Uterus (tissue), 4 donors: ENCODE measurements at places on chromosomes 4 and X. TPM values are rescaled to one million over a fixed set of nuclear protein-coding genes. Genes with fewer than 3 reads are reported as not detected.
A peak's percentile ranks its signal among the peaks of the same experiment; 100 is the strongest.

The INTU gene
- total RNA-seq: 16.1 TPM

The UBL4A gene
- 36.3 TPM for total RNA-seq

The RBM46 gene
- total RNA-seq: not detected

DNA sequence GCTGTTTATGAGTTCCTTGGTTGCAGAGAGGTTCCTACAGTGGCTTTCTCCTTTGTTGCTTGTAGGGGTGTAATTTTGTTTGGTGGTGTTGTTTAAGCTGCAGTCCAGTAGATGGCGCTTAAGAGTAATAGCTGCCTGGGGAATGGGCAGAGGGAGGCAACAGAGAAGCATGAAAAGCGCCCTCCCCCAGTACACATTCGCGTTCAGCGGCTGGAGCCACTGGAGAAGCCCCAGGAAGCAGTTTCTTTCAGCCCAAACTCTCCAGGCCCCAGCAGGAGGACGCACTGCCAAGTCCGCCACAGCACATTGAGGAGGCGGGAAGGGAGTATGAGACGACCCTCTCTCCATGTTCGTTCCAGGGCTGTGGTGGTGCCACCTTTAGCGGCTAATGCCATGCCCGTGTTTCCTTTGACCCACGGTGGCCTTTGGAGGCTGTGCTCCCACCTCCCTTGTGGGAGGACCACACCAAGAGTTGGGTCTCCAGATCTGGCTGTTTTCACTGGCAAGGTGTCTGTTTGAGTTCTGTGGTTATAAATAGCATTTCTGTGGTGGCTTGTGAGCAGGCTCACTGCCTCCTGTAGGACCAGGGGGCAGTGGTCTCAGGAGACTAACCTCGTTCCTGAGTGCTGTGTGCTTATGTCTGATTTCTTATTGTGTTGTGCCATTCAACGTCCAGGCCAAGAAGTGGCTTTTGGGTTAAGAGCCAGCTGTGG is 252.3 kb downstream of the ARHGAP10 start:
- H3K27me3 ChIP-seq: no peaks in the 10 kb centered on the region
- H3K36me3 ChIP-seq: no peaks in the 10 kb centered on the region
- H3K4me1 ChIP-seq: no peaks in the 10 kb centered on the region
- H3K27ac ChIP-seq: no peak overlapping the region
- DNase-seq: no peak
- no peak overlapping the region for H3K4me3 ChIP-seq

The DACH2 gene
- total RNA-seq: not detected

DNA sequence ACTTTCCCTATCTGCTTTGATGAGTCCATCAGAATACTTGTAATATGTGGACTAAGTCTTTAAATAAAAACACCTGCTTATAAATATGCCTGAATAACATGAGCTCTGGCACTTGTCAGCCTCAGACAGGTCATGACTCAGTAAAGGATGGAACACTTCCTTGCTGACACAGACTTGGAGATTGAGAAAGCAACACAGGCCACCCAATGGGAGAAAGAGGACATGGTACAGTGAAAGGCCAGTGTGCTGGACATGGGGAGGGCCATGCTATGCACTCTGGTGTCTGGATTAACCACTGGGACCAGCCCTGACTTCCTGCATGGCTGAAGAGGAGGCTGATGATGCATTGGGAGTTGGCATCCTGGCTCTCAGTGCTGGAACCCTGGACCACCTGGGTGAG is 149.5 kb downstream of the DHRSX start:
- DNase-seq: peak; percentile 26
- no peak overlapping the region for H3K27ac ChIP-seq
- no peaks in the 10 kb centered on the region for H3K36me3 ChIP-seq

- H3K4me3 ChIP-seq: no peak overlapping the region
- no peak for DNase-seq
- no peaks in the 10 kb centered on the region for H3K4me1 ChIP-seq
- H3K36me3 ChIP-seq: no peaks in the 10 kb centered on the region
- H3K27ac ChIP-seq: no peak overlapping the region
Observed at GRCh38 chr4:64889906-64890610, 480.8 kb upstream of the TECRL start.

The PLK4 gene
- 17.7 TPM for total RNA-seq

- H3K36me3 ChIP-seq: no peaks in the 10 kb centered on the region
- H3K4me1 ChIP-seq: peaks cover 6% of the 10 kb centered on the region
- no peak for DNase-seq
- no peak overlapping the region for H3K4me3 ChIP-seq
- H3K27me3 ChIP-seq: no peaks in the 10 kb centered on the region
- no peak overlapping the region for H3K27ac ChIP-seq
Observed at GRCh38 chr4:37951461-37952352, 8.5 kb upstream of the PTTG2 start.

DNA sequence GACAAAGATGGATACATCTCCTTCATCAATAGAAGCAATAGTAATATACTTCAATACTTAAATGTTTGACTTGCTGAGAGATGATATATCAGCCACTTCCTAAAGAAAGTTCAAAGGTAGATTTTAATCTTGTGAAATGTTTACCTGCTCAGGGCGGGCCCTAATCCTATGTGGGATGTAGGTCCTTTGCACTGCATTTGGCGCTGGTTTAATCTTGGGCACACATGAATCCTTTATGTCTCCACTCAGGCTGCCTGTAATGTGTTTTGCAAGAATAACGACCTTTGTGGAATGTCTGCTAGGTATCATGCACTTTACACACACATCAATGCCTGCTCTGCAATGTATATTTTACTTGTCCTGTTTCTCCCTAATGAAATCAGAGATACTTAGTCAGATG is 368.7 kb downstream of the GBA3 start:
- H3K27me3 ChIP-seq: no peaks in the 10 kb centered on the region
- no peaks in the 10 kb centered on the region for H3K4me1 ChIP-seq
- H3K4me3 ChIP-seq: no peak overlapping the region
- no peaks in the 10 kb centered on the region for H3K36me3 ChIP-seq
- H3K27ac ChIP-seq: no peak overlapping the region
- no peak for DNase-seq

- no peak overlapping the region for H3K27ac ChIP-seq
- no peak overlapping the region for H3K4me3 ChIP-seq
- no peaks in the 10 kb centered on the region for H3K4me1 ChIP-seq
- no peaks in the 10 kb centered on the region for H3K27me3 ChIP-seq
- H3K36me3 ChIP-seq: no peaks in the 10 kb centered on the region
- DNase-seq: no peak
Observed at GRCh38 chr4:71607780-71608677, 175.8 kb downstream of the GC start.

The TEX13B gene
- not detected for total RNA-seq

GRCh38 chrX:23497919-23498318 is 163.3 kb downstream of the PTCHD1 start:
- H3K4me1 ChIP-seq: no peaks in the 10 kb centered on the region
- no peaks in the 10 kb centered on the region for H3K36me3 ChIP-seq
- H3K27me3 ChIP-seq: no peaks in the 10 kb centered on the region
- H3K27ac ChIP-seq: no peak overlapping the region
- no peak overlapping the region for H3K4me3 ChIP-seq
- no peak for DNase-seq

DNA sequence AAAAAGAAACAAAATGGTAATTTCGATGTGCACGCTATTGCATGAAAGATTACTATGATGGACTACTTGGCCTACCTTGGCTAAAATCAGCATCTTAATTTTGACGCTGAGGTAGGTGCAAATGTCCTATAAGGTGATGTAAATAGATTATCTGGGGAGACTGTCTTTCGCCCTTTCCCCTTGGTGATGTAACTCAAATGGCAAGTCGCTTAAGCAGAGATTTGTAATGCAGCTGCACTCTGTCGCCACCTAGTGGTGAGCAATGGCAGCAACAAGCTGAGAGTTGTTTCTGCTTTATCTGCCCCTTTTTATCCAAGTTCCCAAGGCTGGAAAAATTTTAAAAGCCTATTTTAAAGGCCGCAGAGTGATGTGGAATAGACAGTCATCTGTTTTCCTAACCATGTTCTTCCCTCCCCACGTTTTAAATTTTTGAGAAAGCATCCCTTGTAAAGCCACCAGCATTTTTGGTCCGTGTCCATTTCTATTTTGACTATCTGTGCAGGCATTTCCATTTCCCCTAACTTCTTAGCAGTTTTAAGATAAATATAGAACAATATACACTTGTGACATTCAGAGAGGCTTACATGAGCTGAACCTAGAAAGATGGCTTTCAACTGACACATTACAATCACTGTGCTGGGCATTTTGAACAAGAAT is 62.4 kb upstream of the PDLIM3 start:
- H3K27me3 ChIP-seq: no peaks in the 10 kb centered on the region
- H3K4me1 ChIP-seq: no peaks in the 10 kb centered on the region
- no peak overlapping the region for H3K4me3 ChIP-seq

- H3K27me3 ChIP-seq: no peaks in the 10 kb centered on the region
- H3K36me3 ChIP-seq: no peaks in the 10 kb centered on the region
- no peak overlapping the region for H3K27ac ChIP-seq
- no peak overlapping the region for H3K4me3 ChIP-seq
- no peaks in the 10 kb centered on the region for H3K4me1 ChIP-seq
Observed at GRCh38 chrX:120768681-120769080, 107.0 kb downstream of the CT47B1 start.

GRCh38 chrX:68650491-68650890 is 3.0 kb downstream of the STARD8 start:
- H3K4me1 ChIP-seq: no peaks in the 10 kb centered on the region
- no peak overlapping the region for H3K27ac ChIP-seq
- H3K36me3 ChIP-seq: no peaks in the 10 kb centered on the region
- no peaks in the 10 kb centered on the region for H3K27me3 ChIP-seq
- DNase-seq: no peak

The RAI2 gene
- total RNA-seq: 36.8 TPM

DNA sequence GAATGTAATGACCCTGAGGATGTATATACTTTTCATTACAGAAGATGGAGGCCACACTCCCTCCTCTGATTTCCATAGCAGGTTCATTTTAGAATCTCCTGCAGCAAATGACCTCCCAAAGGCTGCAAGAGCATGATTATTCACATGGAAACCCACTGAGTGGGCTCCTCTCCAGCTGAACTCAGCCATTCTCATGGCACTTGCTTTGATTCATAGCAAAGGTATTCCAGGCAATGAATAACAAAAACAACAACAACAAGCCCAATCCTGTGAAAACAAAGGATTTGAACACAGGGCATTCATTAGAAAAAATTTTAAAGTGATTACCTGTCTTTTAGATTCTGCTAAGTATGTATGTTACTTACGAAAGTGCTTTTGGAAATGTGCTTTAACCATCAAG is 894.0 kb upstream of the FRG1 start:
- H3K36me3 ChIP-seq: no peaks in the 10 kb centered on the region
- H3K27me3 ChIP-seq: no peaks in the 10 kb centered on the region
- no peak overlapping the region for H3K4me3 ChIP-seq
- no peak for DNase-seq
- H3K27ac ChIP-seq: no peak overlapping the region
- no peaks in the 10 kb centered on the region for H3K4me1 ChIP-seq

The CLCN4 gene
- total RNA-seq: 3.6 TPM

The GLOD5 gene
- total RNA-seq: not detected

DNA sequence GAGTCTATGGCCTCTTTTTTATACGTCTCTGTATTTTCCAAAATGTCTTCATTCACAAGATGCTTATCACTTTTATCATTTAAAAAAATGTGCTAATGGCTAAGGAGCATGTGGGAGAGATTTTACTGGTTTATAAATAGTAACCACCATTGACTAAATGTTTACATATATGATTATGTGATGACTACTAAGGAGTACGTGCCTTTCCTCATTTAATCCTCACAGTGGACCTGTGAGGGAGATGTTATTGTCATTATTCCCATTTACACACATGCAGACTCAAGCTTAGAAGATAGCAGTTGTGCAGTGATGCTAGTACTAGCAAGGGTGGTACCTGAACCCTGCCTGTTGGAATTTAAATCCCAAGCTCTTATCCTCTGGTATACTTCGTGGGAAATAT is 2.4 kb downstream of the SRD5A3 start:
- H3K4me3 ChIP-seq: no peak overlapping the region
- DNase-seq: no peak
- H3K27ac ChIP-seq: no peak overlapping the region
- H3K4me1 ChIP-seq: no peaks in the 10 kb centered on the region
- H3K27me3 ChIP-seq: no peaks in the 10 kb centered on the region

GRCh38 chr4:34492414-34492813 is 1751.9 kb downstream of the ARAP2 start:
- no peak for DNase-seq
- no peaks in the 10 kb centered on the region for H3K27me3 ChIP-seq
- no peaks in the 10 kb centered on the region for H3K36me3 ChIP-seq
- H3K4me3 ChIP-seq: no peak overlapping the region

DNA sequence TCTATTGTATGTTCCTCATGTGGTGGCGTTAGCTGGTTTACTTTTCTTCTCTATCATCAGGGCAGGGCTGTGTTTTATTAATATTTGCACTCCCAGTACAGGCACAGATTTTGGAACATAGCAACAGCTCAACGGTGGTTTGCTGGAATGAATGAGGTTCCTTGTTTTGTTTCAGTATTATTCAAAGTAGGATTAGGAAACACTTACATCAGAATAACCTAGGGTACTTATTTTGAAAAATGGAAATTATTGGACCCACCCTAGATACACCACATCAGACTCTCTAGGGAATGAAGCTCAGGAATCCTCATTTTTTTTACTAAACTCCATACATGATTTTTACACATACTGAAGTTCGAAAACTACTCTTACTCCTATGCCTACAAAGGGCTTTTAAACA is 108.8 kb upstream of the ENPEP start:
- H3K27ac ChIP-seq: no peak overlapping the region
- H3K4me3 ChIP-seq: no peak overlapping the region
- H3K4me1 ChIP-seq: no peaks in the 10 kb centered on the region
- H3K27me3 ChIP-seq: no peaks in the 10 kb centered on the region
- H3K36me3 ChIP-seq: no peaks in the 10 kb centered on the region

DNA sequence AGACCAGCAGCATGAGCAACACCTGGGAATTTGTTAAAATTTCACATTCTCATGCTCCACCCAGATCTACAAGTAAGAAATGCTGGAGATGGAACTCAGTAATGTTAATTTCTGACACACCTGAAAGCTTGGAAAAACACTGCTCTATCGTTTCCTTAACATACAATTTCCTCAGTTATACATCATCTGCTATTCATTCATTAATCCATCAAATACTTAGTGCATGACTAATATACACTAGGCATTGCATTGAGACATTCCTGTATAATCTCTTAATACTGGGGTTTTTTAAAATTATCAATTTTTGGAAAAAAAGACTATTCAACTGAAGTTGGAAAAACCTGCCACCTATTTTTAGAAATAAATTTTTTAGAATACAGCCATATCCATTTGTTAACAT is 106.1 kb downstream of the CHM start:
- H3K4me3 ChIP-seq: no peak overlapping the region
- no peaks in the 10 kb centered on the region for H3K36me3 ChIP-seq
- no peaks in the 10 kb centered on the region for H3K27me3 ChIP-seq
- no peak overlapping the region for H3K27ac ChIP-seq

DNA sequence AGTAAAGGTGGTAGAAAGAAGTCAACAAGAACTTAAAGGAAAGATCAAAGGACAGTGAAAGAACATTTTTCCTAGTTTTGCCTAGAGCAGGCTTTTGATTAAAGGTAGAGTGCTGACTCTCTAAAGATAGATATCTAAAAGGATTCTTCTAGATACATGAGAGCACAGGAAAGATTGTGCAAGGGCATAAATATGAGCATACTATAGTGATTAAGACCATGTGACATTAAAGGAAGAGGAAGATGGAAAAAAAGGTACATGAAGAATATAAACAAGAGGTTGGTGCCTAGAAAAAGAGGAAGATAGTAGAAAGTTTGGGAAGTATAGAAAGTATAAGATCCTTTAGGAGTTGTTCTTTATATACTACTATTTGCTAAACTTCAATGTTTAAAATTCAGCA is 26.1 kb upstream of the TET2 start:
- DNase-seq: no peak
- no peaks in the 10 kb centered on the region for H3K36me3 ChIP-seq
- H3K4me1 ChIP-seq: no peaks in the 10 kb centered on the region
- H3K27me3 ChIP-seq: no peaks in the 10 kb centered on the region
- H3K27ac ChIP-seq: no peak overlapping the region
